NCI-H446 (cell line): ENCODE measurements at places on chromosomes 4 and X.

GRCh38 chr4:184384056-184384809, 90.1 kb downstream of the IRF2 start:
- DNase-seq = no peak

- DNase-seq = peak; percentile 67
Observed at GRCh38 chrX:40931921-40932320, 153.3 kb upstream of the USP9X start.

GRCh38 chrX:48591255-48591791, 6.0 kb upstream of the WDR13 start:
- no peak for DNase-seq

- no peak for DNase-seq
Observed at GRCh38 chrX:41733939-41734338, 10.0 kb downstream of the GPR82 start.

DNA sequence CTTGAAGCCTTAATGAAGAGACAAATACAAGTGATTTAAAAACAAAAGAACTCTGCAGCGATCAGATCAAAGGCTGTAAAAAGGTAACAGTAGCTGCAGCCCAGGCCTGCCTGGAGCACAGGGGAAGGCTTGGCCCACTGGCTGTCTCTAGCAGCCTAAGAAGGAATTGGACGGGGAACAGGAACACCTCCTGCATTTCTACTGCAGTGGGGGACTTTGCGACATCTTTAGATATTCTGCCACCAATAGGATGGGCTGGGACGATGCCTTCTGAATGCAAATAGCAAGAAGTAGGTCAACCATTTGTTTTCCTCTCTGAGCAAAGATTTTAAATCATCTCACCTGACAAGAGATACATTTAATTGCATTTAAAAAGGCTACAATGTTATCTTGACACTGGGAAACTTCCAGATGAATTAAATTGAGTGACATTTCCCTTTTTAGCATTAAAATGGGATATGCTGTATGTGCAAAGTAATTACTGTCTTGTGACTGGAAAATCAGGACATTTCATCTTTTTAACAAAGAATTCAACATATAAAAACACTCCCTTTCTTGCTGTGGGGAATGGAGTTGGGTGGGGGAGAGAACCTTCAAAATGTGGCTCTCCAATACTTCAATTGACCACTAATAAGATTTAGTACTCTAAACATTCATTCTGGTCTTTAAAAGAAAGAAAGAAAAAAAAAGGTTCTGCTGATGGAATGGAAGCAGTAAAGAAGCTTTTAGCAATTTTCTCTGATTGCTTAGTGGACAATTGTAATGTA, 70.0 kb downstream of the NYX start:
- DNase-seq = no peak

- no peak for DNase-seq
Observed at GRCh38 chrX:154542723-154543424, 3.8 kb downstream of the G6PD start.

- DNase-seq = no peak
Observed at GRCh38 chr4:80188457-80188800, 8.9 kb upstream of the PRDM8 start.

DNA sequence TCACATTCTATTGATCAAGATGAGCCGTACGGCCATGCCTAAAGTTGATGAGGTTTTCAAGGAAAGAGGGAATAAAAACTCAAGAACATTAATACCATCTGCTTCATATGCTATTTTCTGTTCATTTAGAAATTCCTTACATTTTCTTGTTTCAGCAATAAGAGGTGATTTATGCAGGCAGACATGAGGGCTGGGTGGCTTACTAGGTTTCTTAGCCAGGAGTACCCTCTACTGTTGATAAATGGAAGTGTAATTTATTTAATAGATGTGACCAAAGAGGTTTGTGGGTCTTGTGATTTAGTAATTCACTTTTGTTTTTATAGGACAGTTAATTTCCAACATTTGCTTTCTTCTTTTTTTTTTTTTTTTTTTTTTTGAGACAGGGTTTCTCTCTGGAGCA, 6.4 kb upstream of the SMIM9 start:
- DNase-seq = no peak

DNA sequence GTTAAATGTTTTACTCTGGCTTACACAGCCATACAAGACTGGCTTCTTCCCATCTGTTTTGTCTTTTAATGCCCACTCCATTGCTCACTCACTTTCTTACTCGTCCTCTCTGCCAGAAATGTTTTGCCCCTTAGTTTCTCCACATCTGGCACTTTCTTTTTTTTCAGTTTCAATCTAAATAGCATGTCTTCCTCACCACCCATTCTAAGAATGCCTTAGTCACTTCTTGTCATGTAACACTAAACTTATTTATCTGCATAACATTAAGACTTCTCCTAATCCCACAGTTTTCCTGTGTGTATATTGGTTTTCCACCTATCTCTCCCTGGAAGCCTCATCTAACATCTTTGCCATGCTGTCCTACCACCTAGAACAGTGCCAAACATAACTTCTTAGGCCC, 119.3 kb downstream of the ADAMTS3 start:
- no peak for DNase-seq

- no peak for DNase-seq
Observed at GRCh38 chr4:7808181-7808580, 131.5 kb downstream of the AFAP1 start.

DNA sequence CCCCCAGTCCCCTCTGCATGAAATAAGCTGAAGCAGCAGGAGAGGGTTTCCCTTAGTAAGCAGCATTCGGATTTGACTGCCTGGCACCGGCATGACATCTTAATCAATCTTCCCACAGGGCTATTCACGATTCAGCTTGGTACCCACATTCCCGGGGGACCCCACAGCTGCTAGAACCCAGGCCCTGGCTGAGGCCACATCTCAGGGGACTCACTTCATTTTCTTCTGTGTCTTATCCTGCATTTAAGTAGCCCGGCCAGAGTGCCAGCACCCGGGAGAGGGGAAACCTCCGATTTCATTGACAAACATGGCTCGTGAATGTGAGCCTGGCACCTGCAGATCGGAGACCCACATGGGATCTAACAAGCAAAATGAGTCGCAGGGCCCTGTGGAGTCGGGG, 52.3 kb upstream of the CRMP1 start:
- no peak for DNase-seq

- DNase-seq = no peak
Observed at GRCh38 chr4:56817840-56818491, 3.5 kb downstream of the SPINK2 start.

GRCh38 chr4:41095973-41096372, 118.4 kb downstream of the APBB2 start:
- no peak for DNase-seq

DNA sequence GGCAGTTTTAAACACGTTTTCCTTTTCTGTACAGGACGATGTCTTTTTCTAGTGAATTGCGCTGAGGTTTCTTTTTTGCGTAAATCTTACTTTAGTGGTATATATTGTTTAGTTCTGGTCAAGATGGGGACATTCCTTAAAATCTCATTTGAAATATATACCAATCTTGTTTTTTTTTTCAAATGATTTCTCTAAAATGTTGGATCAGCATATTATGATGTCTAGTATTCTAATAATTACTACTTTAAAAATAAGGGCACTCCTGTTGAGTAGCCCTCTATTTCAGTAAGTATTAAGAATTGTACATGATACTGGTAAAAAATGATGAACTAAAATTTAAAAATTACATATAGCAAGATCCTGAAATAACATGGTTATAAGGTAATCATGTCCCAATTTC, 224.1 kb upstream of the ARHGAP24 start:
- no peak for DNase-seq

- DNase-seq = no peak
Observed at GRCh38 chrX:79081895-79082512, 62.5 kb upstream of the GPR174 start.

GRCh38 chr4:67770422-67770821, 16.2 kb upstream of the GNRHR start:
- DNase-seq = no peak

- no peak for DNase-seq
Observed at GRCh38 chrX:74613370-74614092, 893 bp downstream of the RLIM start.

DNA sequence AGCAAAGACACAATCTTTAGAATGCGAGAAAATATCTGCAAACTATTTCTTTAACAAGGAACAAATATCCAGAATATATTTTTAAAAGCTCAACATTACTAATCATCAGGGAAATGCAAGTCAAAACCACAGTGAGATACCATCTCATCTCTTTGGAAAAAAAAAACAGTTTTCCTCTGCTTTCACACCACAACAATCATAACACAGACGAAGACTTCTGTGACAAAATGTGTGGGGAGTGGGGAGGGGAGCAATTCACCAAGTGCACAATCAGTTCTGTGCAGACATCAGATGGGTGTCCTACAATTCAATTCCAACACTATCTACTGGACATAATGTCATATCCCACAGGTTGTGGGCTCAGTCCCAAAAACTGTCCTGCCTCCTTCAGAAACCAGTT, 293.2 kb upstream of the SLC7A11 start:
- no peak for DNase-seq

DNA sequence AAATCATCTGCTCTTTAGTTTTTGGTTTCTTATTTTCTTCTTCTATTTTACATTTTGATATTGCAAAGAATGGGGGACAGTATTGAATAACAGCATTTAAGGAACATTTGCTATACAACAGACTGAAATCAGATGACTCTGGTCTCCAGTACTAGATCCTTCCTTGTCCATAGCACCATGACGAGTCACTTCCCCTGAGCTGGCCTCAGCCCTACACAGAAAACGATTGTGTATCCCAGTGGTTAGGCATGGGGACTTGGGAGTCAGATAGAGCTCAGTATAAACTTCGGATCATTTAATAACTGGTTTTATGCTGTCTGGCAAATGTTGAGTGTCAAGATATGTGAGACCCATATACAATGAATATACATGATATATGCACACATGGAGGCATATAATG, 44.7 kb upstream of the BEX4 start:
- no peak for DNase-seq

DNA sequence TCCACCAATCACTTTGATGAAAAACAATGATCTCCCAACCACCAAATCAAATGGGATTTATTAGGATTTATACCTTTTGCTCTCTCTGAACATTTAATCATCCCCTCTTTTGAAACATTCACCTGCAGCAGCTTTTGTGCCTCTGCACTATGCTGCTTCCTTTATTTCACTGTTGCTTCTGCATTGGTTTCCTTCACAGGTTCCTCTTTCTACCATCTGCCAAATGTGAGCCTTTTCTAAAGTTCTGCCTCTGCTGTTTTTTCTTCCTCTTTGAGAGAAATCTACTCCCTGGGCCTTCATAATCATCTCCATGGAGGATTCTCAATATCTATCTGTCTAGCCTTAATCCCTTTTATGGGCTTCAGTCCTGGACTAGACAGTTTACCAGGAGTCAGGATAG, 24.7 kb downstream of the CUL4B start:
- no peak for DNase-seq

DNA sequence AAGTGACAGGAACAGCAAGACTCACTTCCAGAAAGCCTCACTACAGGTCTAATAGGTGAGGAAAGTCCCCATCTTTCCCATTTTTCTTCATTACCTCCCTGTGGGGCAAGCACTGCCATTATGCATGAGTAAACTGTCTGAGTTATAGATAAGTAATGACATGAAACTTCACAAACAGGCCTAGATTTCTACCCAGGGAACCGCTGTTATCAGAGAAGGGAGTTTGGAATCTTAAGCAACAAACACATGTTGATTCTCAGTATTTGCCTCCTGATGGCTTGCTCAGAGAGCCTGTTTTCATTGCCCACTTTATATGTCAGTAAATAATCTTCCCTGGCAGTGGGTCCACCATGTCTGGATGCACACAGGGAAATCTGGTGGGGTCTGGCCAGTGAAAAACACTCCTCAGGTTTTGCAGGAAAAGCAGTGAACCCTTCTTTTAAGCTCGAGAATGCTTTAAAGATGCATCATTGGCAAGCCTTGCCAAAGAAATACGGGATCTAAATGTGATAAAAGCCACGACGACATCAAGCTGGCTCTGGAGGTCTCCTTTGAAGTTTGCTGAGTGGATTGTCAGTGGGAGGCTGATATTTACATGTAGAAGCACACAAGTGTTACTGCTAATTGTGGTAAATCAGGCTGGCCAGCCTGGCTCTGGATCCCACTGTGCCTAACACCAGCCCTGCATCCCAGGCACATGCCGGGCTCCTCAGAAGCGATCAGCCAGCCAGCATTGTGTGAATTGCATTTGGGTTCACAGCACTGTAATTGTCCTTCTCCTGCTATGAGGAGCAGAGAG, 25.2 kb downstream of the PDGFRA start:
- DNase-seq = no peak

DNA sequence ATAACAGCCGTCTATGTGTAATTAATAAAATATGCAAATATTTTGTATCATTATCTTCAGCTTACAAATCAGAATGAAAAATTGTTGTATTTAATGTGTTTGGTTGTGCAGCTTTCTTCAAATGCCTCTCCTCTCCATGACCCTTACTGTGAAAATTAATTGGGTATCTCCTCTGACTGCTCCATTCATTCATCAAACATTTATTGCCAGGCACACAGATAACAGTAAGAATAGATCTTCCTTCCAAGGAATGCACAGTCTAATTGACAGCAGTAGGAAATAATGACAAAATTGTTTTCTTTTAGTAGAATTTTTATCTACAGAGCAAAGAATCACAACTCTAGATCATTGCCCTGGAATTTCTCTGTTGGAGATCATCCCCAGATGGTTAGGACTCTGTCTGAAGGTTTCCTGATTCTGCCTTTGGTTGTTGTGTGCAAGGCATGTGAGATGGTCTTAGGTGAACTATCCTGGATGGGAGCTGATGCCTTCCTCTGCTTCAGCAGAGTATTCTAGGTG, 395.0 kb upstream of the FAT1 start:
- no peak for DNase-seq

DNA sequence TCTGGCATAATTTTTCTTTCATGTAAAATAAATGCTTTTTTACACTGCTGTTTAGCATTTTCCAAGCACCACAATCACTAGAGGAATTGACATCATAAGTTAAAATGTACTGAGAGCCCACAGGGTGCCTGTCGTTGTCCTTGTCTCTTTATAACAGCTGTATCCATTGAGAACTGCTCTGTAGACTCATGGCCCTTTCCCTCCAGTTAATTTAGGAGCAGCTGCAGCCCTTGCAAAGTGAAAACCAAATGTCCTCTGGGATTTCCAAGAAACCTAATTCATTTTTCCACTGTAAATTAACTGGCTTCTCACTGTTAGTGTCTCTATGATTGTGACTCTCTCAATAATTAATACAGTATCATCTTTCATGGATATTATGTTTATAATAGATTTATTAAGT, 185.9 kb downstream of the SLC4A4 start:
- no peak for DNase-seq
